ENCODE measurements at places on chromosomes 4 and X.

GRCh38 chr4:33566649-33567048, 2677.7 kb downstream of the ARAP2 start:
- DNase-seq = no peak

DNA sequence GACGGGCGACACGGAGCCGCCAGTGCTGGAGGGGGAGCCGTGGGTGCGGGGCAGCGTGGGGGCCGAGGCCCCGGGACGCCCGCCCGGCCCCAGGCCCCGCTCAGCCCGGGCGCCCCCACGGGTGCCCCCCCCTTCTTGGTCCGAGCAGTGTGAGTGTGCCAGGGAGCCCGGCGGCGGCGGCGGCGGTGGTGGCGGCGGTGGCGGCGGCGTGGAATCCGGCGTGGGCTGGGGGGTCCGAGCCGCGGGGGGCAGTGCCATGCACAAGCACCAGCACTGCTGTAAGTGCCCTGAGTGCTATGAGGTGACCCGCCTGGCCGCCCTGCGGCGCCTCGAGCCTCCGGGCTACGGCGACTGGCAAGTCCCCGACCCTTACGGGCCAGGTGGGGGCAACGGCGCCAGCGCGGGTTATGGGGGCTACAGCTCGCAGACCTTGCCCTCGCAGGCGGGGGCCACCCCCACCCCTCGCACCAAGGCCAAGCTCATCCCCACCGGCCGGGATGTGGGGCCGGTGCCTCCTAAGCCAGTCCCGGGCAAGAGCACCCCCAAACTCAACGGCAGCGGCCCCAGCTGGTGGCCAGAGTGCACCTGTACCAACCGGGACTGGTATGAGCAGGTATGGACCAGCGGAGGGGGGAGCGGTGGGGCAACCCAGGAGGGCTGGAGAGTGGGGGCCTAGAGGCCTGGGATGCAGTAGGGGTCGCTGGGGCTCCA, 466 bp downstream of the DLG3 start:
- DNase-seq = no peak

DNA sequence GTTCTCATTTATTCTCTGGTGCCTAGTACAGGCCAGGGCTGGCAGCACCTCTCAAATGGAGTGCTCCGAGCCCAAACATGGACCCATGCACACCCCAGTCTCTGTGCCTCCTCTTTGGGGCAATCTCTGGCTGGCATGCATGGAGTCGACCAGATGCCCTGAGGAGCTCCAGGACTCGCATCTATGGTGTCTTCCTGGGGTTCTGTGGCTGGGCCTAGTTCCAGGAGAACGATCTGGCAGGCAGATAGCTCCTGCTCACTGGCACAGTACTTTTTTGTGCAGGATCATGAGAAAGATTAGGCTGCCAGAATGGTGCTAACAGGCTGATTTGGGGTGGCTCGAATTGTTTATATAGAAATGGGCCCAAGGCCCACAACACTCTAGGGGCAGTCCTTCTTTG, 72.0 kb upstream of the PJA1 start:
- DNase-seq = no peak

DNA sequence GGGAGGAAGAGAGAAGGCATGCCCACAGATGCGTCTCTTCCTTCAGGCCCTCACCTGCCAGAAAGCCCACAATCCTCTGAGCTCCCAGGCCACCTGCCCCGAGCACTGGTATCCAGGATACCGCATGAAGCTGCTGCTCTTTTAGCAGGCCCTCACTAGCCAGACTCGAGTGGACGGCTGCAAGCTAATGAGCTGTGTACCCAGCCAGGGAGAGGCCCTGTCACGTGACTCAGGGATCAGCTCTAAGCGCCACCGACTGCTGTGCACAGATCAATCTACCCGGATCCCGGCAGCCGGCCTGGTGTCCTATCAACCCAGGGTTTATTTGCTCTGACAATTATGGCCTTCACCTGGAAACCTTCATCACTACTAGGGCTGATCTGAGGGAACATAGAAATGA, 39.0 kb downstream of the BCOR start:
- DNase-seq = no peak
